ENCODE measurements at places on chromosomes 6 and 20.

DNA sequence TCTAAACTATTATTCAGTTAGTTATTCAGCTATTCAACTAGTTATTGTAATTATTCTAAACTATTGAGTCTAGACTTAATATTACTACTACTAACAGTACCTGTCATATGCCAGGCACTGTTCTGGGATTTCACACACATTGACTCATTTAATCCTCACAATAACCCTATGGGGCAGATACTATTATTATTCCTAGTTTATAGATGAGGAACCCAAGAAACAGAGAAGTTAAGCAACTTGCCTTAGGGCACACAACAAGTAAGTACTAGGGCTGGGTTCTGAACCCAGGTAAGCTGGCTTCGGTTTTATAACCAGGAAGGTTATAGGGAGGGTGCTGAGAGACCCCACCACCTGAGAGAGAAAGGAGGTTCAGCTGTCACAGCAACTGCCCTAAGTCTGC is 7.8 kb downstream of the TEAD3 start:
- ATAC-seq = no peak

DNA sequence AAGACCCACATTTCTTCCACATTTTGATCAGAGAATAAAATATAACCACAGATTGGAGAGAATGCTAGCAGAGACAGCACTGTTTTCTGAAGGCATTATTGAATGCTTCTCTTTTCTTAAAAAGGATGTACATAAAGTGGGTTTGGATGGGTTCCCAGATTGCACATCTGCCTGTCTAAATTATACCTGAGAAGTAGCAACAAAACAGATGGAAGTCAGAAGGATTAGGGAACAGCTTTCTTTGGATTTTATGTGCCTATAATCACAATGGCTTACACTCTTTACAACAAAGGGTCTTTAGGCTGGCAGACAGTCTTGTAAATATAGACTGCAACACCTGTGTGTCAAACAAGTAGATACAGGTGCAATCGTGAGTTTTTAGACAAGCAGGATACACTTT is 622.2 kb upstream of the MANEA start:
- ATAC-seq = no peak

DNA sequence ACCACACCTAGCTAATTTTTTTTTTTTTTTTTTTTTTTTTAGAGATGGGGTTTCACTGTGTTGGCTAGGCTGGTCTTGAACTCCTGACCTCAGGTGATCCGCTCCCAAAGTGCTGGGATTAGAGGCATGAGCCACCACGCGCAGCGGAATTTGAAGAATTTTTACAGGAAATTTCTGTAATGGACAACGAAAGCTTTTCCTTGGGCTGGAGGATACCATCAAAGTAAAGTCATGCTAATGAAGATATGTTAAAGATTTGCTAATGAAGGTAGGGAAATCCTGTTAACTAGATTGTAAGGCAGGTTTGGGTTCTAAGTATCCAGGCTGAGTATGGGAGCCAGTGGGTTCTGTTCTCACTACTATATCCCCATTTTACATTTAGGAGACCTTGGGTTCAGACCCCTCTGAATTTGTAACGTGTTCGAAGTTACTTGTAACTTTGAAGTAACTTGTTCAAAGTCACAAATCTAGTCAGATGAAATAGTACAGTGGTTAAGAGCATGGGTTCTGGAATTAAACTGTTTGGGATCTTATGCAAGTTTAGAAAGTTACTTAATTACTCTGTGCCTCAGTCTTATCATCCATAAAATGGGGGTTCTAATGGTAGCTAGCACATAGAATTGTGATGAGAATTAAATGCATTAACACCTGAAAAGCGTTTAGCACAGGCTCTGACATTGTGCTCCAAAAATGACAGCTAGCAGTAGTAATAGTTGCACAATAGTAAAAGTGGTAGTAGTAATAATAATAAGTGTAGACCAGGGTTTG is 123.4 kb upstream of the GPR6 start:
- no peak for ATAC-seq

- no peak for ATAC-seq
Measured at GRCh38 chr6:36662827-36663256, 15.7 kb upstream of the CDKN1A start.

DNA sequence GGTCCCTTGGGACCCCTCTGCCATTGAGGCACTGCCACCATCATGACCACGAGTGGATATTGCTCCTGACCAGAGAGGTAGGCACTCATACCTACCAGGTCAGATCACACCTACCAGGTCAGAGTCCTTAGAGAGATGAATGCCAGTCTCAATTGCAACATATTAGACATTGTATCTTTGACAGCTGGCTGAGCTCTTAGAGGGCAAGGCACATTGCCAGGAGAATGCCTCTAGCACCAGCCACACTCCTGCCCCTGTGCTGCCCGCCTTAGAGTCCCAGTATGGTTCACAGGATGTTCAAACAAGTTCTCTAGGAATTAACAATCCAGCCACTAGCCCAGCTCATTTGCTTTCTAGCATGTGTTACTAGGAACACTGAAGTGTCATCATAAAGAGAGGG is 65.9 kb downstream of the TMEM244 start:
- ATAC-seq = no peak

- ATAC-seq = no peak
Measured at GRCh38 chr6:161128680-161129196, 137.2 kb downstream of the MAP3K4 start.

DNA sequence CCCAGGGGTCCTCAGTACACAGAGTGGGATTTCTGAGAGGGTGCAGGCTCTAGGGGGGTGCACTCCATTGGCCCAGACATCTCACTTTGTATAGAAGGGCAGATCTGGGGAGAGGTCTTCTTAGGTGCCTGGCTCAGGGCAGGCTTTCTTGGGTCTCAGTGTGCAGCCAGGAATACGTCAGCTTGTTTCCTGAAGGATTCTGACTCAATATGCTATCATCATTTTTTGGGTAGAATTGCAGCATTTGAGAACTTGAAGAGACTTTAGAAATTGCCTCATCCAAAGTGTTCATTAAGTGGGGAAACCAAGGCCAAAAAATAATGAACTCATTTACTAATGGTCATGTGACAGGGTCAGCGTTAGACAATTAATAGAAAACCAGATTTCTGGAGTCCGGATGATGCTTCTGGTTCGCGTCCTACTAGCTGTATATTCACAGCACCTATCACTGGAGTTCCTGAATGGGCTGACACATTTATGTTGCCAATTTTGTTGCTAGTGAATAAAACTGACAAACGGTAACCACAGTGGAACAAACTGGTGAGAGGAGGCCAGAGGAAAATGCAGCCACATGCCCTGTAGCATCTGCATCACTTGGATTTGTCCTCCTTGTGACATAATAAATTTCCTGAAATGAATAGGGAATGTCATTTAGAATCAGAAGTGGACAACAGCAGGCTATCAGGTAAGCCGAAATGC is 238.9 kb downstream of the TBC1D7 start:
- no peak for ATAC-seq

GRCh38 chr20:6530779-6531315 is 236.6 kb upstream of the BMP2 start:
- ATAC-seq = no peak

GRCh38 chr20:63166193-63167020 is 49.5 kb downstream of the YTHDF1 start:
- no peak for ATAC-seq

- ATAC-seq = peak; percentile 87
Measured at GRCh38 chr20:3010985-3011723, 32.3 kb upstream of the GNRH2 start.

DNA sequence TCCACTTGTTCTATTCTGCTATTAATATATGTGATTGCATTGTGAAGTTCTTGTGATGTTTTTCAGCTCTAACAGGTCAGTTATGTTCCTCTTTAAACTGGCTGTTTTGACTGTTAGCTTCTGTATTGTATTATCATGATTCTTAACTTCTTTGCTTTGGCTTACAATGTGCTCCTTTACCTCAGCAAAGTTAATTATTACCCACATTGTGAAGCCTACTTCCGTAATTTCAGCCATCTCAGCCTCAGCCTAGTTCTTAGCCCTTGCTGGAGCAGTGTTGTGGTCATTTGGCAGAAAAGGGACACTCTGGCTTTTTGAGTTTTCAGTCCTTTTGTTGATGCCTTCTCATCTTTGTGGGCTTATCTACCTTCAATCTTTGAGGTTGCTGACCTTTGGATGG is 440.2 kb downstream of the TBC1D32 start:
- ATAC-seq = no peak

- no peak for ATAC-seq
Measured at GRCh38 chr6:128098000-128098581, 197.2 kb upstream of the THEMIS start.

- no peak for ATAC-seq
Measured at GRCh38 chr20:47674686-47675085, 110.6 kb downstream of the SULF2 start.

- ATAC-seq = no peak
Measured at GRCh38 chr6:149634315-149634714, 14.2 kb downstream of the KATNA1 start.

GRCh38 chr6:110690106-110690654 is 125.1 kb downstream of the CDK19 start:
- ATAC-seq = no peak

GRCh38 chr20:40703975-40704530 is 15.0 kb upstream of the MAFB start:
- no peak for ATAC-seq

DNA sequence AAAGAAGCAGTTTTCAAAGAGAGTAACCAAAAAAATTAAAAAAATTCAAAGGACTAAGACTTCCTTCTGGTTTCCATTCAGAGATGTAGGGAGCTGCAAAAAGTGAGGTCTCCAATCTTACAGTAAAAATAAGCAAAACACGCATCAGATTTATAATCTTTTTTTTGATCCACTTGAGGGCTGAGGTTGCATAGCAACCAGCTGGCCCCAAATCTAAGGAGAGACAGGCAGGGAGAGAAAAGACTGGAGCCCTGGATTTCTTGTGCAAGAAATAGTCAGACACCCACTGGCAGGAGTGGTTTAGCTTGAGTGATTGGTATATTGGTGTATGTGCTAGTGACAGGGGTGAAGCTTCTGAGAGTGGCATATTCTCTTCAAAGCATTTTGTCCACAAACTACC is 135.9 kb upstream of the FUT9 start:
- ATAC-seq = no peak

DNA sequence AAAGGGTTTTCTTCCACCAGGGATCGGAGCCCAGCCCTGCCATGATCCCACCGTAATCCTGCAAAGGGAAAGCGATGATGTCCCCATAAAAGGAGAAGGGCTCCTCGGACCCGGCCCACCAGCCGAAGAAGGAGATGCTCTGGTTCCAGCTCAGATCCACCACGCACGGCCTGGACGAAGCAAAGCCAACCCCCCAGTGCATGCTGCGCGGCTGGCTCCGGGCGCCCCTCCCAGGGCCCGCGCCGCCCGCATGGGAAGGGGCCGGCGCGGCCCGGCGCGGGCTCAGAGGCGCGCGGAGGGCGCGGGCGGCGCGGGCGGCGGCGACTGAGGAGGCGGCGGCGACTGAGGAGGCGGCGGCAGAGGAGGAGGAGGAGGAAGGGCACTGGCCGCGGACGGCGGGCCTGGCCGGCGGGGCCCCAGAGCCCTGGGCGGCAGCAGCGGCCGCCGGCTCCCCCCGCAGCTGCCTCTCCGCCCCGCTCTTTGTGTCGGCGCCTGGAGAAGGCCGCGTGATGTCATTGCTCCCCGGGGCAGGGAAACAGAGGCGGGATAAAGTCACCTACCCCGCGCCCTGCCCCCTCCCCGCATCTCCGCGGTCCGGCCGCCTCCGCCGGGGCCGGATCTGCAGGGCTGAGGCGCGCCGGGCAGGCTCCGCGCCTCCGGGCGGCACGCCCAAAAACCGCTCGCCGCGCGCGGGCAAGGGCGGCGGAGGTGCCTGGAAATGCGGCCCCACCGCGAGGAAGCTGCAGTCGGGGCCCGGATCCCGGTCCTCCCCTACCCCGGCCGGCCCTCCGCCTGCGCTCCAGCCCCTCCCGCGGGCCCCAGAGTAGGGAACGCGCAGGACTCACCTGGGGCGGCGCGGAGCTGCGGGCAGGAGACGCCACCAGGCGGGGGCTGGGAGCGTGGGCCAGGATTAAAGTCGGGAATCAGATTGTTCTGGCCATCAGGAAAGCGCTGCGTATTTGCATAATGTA is at the start of gene FAXC:
TSS of gene FAXC (minus strand) at position 504 of the 971 bp plus-strand sequence. CDS start at position 202, 302 bp downstream.
- ATAC-seq = peak; percentile 69

DNA sequence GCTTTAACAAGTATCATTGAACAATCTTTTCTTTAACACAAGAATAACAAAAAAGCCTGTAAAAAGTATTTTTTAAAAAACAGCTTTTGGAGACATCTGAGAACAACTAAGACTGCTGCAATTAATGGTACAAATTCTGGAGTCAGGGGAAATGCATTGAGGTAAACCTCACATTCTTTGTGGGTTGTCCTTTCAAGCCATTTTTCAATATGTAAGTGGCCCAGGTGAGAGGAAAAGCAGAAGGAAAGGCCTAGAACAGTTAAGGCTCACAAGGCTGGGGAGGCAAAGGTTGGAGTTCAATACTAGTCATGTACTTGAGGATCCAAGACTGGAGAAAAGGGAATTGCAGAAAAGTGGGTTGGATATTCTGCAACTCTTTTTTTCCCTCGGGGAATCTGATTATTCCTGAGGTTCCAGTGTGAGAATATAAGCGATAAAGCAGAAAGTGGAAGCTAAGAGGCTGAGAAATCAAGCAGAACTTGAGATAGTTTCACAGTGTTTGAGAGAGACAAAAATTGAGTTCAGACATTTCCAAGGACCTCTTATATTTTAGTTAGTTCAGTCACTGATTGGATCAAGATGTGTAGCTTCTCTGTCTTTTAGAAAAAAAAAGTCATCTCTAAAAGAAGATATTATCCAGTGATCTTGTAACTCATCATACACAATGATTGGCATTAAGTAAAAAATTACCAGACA is 25.0 kb upstream of the TXLNB start:
- ATAC-seq = no peak

GRCh38 chr6:112680091-112680490 is 333.0 kb downstream of the RFPL4B start:
- ATAC-seq = no peak

DNA sequence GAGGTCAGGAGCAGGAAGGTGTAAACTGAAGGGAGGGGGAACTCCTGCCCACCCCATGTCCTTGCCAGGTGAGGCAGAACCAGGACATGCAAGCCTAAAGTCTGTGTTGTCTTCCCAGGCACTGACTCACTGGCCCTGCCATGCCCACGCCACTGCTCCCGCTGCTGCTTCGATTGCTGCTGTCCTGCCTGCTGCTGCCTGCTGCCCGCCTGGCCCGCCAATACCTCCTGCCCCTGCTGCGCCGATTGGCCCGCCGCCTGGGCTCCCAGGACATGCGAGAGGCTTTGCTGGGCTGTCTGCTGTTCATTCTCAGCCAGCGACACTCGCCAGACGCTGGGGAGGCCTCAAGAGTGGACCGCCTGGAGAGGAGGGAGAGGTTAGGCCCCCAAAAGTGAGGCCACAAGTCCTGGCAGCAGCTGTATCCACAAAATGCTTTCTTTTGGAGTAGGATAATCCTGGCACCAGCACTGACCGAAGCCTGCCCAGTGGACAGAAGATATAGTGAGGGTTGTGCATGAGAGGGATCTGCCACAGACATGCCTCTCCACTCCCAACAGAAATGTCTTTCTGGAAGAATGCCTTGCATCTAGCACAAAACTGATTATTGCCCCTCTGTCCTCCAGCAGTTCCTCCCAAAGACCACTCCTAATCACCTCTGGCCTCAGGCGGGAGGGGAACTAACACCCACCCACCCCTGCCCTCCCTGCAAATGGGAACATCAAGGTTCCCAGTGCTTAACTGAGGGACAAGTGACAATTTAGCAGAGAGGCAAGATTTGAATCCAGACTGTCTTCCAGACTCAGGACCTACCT is 812 bp downstream of the MYMX start:
- ATAC-seq = no peak

GRCh38 chr6:36139991-36140710 is 9.8 kb downstream of the MAPK13 start:
- no peak for ATAC-seq

- ATAC-seq = no peak
Measured at GRCh38 chr6:15434263-15434662, 188.4 kb downstream of the JARID2 start.

Data from SK-N-SH treated with all-trans-retinoic acid at 6 μM for 48 hours (cell line).